ENCODE measurements at places on chromosomes 2 and 18.

DNA sequence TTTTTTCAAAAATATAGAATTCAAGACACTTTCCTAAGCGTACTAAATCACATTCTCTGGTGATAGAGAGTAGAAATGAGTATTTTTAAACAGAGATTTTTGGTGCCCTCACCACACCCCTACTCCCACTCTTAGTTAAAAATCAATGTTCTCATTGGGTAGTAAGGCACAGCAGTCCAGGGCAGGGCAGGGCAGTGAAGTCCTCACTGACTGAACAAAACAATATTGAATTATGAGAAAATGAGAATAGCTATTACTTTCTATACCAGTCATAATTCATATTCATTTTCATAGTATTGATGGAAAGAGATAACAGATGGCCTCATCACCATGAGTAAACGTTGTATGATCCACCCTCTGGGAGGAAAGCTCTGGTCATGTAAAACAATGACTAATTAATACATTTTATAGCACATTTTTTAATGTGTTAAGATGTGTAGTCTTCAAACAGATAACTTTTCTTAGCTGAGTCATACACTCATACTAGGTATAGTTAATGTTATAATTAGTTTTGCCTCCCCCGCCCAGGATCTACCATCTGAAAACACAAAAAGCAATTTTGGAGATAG is 686.1 kb downstream of the KCNJ3 start:
- DNase-seq, result no peak

GRCh38 chr2:163119966-163120365 is 281.4 kb upstream of the KCNH7 start:
- no peak for DNase-seq

DNA sequence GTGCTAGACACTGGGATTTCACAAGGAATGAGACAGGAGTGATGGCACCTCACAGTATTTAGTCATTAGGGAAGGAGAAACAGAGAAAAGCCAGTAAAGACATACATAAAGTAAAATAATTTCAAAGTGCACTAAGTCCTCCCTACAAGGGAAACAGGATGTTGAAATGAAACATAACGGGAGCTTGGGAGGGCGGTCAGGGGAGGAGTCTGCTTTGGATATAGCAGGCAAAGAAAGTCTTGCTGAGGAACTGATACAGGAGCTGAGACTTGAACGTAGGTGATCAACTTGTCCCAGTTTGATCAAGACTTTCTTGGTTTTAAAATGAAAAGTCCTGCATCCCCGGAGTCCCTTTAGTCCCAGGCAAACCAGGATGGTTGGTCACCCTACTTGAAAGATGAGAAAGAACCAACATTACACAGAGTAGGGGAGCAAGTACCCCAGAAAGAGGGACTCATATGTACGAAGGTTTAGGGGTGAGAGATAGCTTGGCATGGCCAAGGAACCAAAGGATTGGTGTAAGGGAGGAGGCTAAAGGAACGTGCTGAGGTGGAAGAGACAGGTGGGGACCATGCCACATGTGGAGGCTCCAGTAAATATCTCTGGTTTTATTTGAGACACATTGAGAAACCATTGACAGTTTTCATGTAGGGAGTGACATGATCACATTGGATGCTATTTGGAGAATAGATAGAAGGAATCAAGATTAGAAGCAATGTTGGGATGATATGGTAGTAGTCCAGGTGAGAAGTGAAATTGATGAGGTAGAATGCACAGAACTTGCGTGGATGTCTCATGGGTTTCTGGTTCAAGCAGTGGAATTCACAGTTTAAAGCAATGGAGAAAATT is 28.4 kb downstream of the FBXO48 start:
- no peak for DNase-seq

GRCh38 chr2:190856985-190857384 is 23.6 kb upstream of the GLS start:
- no peak for DNase-seq

GRCh38 chr2:23901966-23902846 is 24.7 kb downstream of the ATAD2B start:
- no peak for DNase-seq

DNA sequence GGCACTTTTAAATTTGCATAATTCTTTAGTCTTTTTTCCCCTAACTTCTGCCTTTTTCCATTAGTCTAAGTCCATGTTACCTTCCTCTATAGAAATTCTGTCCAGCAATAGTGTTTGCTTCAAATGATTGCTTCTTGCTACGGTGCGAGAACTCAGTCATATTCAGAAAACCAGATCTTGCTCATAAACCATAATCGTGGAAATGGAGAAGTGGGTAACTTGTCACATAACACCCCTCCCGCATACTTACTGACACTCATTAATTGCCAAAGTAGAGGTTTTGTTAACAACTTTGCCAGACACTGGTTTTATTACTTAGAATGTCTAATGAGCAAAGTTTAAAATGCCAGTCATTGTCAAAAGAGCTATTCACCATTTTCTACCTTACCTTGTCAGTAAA is 94.3 kb upstream of the TWSG1 start:
- no peak for DNase-seq

DNA sequence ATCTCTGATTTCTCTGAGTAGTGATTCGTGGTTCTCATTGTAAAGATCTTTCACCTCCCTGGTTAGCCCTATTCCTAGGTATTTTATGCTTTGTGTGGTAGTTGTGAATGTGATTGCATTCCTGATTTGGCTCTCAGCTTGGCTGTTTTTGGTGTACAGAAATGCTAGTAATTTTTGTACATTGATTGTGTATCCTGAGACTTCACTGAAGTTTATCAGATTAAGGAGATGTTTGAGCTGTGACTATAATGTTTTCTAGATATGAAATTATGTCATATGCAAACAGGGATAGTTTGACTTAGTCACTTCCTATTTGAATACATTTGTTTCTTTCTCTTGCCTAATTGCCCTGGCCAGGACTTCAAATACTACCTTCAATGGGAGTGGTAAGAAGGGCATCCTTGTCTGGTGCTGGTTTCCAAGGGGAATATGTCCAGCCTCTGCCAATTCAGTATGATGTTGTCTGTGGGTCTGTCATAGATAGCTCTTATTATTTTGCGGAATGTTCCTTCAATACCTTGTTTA is 251.9 kb upstream of the ZNF804A start:
- no peak for DNase-seq

DNA sequence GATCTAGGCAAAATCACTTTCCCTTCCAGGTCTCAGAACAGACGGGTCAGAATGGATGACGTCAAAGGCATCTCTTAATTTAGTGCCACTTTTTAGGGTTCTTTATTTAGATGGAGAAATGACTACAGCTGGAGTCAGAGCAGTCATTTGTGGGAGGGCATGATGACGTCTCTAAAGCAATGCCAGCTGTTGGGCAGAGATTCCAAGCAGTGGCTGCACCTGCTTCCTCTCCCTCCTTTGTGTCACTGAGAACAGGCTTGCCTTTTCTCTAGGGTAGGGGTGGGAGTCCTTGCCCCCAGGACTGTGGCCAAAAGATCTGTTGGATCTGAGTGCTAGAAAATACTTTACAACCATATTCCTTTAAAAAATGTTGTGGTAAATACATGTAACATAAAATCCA is 28.7 kb upstream of the SKOR2 start:
- DNase-seq, result no peak

- no peak for DNase-seq
Observed at GRCh38 chr2:225400546-225401400, 1.3 kb downstream of the NYAP2 start.
